Peyer's patch (tissue), 4 donors: ENCODE measurements at places on chromosomes 1 and 21. TPM values are rescaled to one million over a fixed set of nuclear protein-coding genes. Genes with fewer than 3 reads are reported as not detected.
A peak's percentile ranks its signal among the peaks of the same experiment; 100 is the strongest.

Gene LRRC38
- total RNA-seq, result not detected

GRCh38 chr1:145979746-145980456 is 15.4 kb downstream of the POLR3GL start:
- no peak for DNase-seq

GRCh38 chr1:81754424-81754823 is 46.3 kb upstream of the ADGRL2 start:
- no peak for DNase-seq

DNA sequence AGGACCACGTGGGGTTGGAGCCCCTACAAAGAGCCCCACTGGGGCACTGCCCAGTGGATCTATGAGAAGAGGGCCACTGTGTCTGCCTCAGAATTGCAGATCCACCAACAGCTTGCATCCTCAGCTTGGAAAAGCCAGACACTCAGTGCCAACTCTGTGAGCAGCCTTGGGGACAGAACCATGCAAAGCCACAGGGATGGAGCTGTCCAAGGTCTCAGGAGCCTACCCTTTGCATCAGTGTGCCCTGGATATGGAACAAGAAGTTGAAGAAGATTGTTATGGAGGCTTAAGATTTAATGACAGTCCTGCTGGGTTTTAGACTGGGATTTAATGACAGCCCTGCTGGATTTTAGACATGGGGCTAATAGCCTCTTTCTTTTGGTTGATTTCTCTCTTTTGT is 1670.9 kb downstream of the PLA2G4A start:
- DNase-seq, result no peak

DNA sequence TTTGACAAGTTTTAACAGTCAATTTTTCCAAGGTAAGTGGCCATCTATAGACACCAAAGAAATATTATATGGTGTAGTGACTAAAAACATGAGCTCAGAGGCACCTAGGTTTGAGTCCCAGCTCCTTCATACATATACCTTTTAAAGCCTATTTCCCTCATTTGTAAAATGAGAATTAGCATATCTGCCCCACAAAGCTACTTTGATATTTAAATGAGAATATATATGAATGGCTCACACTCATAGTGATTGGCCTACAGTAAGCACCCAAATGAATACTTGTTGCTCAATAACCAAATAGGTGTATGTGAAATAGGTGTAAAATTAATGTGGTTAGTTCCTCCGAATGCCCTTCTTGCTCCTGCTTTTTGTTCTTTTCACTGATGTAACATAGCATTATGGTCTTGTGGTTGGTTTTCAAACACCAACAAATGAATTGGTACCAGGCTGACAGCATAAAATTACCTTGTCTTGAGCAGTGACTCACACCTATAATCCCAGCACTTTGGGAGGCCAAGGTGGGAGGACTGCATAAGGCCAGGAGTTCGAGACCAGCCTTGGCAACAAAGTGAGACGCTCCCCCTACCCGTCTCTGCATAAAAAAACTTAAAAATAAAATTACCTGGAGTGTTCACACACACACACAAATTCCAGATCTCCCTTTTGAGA is 25.3 kb downstream of the CNIH4 start:
- DNase-seq, result no peak

- DNase-seq, result no peak
These were observed 243.2 kb upstream of the RAB4A start for GRCh38 chr1:229027622-229028182.

GRCh38 chr1:14600405-14601112 is 2.1 kb downstream of the KAZN start:
- DNase-seq, result no peak

DNA sequence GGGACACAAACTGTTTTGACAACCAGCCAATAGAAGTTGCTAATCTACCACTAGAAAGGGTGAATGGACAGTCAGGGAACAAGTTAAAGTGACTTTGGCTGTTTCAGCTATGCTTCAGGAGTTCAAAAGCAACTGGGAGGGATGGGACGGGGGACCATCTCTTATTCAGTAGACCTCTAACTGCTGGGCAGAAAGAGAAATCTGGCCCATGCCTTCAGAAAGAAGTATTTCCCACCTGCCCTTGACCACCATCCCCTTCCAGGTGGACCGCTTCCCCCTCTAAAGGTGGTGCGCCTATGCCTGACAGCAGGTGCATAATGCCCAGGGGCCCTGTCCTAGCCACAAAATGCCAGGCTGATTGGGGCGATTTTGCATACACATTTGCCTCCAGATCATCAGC is 5.2 kb downstream of the ITPKB start:
- DNase-seq, result peak; percentile 43

DNA sequence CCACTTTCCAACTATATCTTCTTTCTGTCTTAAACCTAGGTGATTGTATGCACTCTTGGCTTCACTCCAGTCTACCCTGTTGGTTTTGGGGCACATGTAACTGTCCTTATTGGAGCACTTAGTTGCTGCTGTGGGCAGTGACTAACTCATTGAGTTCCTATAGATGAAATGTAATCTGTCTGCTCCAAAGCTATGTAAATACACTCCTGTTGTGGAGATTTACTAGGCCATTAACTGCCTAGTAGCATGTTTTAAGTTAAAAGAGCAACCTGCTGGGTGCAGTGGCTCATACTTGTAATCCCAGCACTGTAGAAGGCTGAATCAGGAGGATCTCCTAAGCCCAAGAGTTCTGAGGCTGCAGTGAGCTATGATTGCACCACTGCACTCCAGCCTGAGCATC is 137.6 kb downstream of the ZMYM4 start:
- DNase-seq, result no peak

Gene SPRR1A
- not detected for total RNA-seq

Gene CRYAA
- total RNA-seq, result not detected

DNA sequence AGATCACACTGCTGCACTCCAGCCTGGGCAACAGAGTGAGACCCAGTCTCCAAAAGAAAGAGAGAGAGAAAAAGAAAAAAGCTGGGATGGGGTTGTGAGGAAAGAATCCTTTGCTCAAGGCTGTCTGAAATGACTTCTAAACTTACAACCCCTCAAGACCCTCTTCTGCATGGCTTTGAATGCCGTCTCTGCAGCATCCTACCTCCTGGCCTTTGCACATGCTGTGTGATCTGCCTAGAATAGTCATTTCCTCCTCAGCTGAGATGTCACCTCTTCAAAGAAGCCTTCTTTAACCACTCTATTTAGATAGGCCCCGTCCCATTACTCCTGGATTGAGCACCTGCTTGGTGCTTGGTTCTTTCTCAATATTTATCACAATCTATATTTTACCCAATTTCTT is 17.4 kb upstream of the TRIM63 start:
- DNase-seq, result no peak

Gene LGR6
- total RNA-seq, result 0.53 TPM

- no peak for DNase-seq
These were observed 258.1 kb downstream of the SDCCAG8 start for GRCh38 chr1:243513726-243514491.

Gene U2AF1
- total RNA-seq, result 28.1 TPM

Gene PLA2G4A
- total RNA-seq, result 7.0 TPM

- no peak for DNase-seq
These were observed 1.6 kb downstream of the SLC19A2 start for GRCh38 chr1:169484101-169484500.

Gene BSND
- total RNA-seq, result not detected

Gene CDC42BPA
- total RNA-seq, result 107 TPM

GRCh38 chr1:160954158-160955104 is at the start of gene ITLN2:
TSS of gene ITLN2 (minus strand) at chr1:160954809. CDS start at chr1:160954741, 68 bp downstream.
- DNase-seq, result peak; percentile 77

Gene THEM5
- not detected for total RNA-seq

DNA sequence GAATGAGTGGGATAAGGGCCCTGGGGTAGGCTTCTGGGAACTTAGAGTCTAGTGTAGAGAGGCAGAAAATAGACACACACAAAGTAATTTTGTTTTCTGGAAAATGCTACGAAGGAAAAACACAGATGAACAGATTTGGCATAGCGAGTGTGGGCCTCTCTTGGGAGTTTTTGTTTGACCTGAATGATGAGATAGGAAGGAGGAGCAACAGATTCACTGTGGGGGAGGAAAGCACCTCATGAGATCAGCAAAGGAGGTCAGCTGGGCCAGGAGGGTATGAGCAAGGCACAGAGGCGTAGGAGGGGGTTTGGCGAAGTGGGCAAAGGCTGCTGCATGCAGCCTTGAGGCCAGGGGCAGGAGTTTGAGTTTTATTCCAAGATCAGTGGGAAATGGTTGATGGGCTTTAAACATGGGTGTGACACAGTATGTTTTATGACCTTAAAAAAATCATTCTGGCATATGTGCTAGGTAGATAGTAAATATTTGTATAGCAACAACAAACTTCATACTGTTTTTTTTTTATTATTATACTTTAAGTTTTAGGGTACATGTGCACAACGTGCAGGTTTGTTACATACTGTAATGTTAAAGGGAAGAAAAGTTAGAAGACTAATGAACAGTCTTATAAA is 57.9 kb downstream of the FGGY start:
- peak; percentile 57 for DNase-seq

DNA sequence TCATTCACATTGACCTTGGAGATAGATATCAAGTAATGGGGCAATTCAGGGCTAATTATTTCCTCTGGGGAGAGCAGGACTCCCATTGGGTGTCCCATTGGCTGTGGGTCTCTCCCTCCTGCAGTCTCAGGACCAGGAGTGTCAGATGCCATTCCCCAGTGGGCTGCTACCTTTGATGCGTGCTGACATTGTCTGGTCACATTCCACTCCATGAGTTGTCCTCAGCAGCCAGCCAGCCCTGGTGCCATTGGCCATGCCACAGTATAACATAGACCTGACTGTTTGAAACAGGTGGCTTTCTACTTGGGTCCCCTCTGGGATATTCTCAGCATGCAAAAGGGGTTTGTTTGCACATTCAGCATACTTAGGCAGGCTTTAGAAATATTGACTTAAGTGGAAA is 118.5 kb downstream of the MRPS6 start:
- no peak for DNase-seq

- no peak for DNase-seq
These were observed 29.2 kb upstream of the OR2B11 start for GRCh38 chr1:247487057-247487456.

DNA sequence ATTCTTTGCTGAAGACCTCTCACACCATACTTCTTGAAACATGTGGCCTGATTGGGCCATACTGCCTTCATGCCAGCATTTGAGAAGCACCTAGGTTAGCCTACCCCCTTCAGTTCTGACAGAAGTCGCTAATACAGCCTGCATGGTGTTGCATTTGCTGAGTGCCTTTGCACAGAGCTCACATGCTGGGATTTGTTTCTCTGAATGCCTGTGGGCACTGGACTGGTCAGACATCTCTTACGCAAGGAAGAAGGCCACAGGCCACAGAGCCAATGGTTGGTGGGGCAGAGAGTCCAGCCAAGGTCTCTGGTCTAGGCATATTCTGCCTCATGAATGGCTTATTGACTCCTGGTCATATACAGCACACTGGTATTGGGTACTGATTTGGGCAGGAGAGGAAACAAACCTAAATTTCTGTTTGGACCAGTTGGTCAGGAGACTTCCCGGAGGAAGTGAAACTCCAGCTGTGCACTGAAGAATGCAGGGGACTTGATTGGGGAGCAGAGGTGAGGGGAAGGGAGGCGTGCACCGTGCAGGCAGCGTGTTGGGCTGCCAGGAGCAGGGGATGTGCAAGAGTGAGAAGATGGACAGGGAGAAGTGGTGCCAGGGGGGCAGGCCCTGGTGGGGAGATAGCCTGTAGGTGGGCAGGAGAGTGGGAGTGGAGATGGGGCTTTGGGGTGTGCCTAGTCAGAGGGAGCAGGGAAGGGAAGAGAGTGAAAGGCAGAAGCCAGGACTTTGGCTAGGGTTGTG is 18.1 kb downstream of the URB2 start:
- DNase-seq, result no peak

DNA sequence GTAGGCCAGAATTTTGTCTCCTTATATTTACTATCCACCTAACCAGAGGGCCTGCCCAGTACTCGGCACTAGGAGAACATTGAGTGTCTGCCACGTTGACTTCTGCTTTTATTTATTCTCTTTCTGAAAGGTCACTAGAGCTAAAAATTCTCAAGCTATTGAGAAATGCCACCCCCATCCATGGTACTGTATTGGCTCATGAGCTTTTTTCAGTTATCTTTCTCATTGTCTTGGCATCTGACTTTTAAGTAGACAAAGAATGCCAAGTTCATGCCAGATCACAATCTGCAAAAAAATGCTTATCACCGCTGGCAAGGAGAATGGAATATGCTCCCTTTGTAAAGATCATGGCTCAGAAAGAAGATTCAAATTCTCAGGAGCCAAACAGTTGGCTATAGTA is 49.8 kb upstream of the MROH9 start:
- no peak for DNase-seq
